ENCODE measurements at places on chromosomes 4 and X.

GRCh38 chr4:123783921-123784320 is 387.3 kb downstream of the SPRY1 start:
- no peak for DNase-seq
- H3K4me3 ChIP-seq: no peak overlapping the region
- no peaks in the 10 kb centered on the region for H3K4me1 ChIP-seq
- no peaks in the 10 kb centered on the region for H3K36me3 ChIP-seq

DNA sequence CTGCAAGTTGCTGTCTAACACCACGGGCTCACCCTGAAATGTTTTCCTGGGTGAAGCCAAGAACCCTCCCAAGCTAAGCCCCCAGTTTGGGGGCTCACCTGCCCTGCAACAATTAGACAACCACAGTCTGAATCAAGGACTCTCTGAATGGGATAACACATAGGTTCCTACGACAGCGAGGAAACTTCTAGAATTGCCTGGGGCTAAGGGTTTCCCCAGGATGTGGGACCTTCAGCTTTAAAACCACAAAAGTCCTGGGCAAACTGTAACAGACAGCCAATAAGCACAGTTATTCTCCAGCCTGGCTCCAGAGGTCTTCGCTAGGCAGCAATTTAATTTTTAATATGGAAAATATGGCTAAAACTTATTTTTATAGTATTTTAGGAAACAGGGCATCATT is 162.6 kb downstream of the PRKX start:
- no peak overlapping the region for H3K4me3 ChIP-seq
- H3K36me3 ChIP-seq: no peaks in the 10 kb centered on the region
- no peak for DNase-seq
- H3K4me1 ChIP-seq: no peaks in the 10 kb centered on the region

- DNase-seq: no peak
- no peak overlapping the region for H3K27ac ChIP-seq
- H3K4me1 ChIP-seq: no peaks in the 10 kb centered on the region
- no peak overlapping the region for H3K4me3 ChIP-seq
- H3K36me3 ChIP-seq: no peaks in the 10 kb centered on the region
- no peaks in the 10 kb centered on the region for H3K27me3 ChIP-seq
These were observed 95.3 kb upstream of the PTPN13 start for GRCh38 chr4:86498863-86499166.

- no peaks in the 10 kb centered on the region for H3K36me3 ChIP-seq
- peak overlapping the region; percentile 77 for H3K27ac ChIP-seq
- peak; percentile 59 for DNase-seq
- H3K4me1 ChIP-seq: no peaks in the 10 kb centered on the region
- H3K4me3 ChIP-seq: no peak overlapping the region
These were observed 325.6 kb downstream of the CAMK2D start for GRCh38 chr4:113435893-113436292.

- H3K36me3 ChIP-seq: no peaks in the 10 kb centered on the region
- H3K4me1 ChIP-seq: no peaks in the 10 kb centered on the region
- H3K4me3 ChIP-seq: no peak overlapping the region
These were observed 1142.2 kb downstream of the C4orf33 start for GRCh38 chr4:130238121-130238520.

GRCh38 chrX:20514358-20514757 is 247.6 kb upstream of the RPS6KA3 start:
- no peak overlapping the region for H3K27ac ChIP-seq
- no peaks in the 10 kb centered on the region for H3K4me1 ChIP-seq
- H3K36me3 ChIP-seq: no peaks in the 10 kb centered on the region
- H3K4me3 ChIP-seq: no peak overlapping the region
- no peaks in the 10 kb centered on the region for H3K27me3 ChIP-seq

DNA sequence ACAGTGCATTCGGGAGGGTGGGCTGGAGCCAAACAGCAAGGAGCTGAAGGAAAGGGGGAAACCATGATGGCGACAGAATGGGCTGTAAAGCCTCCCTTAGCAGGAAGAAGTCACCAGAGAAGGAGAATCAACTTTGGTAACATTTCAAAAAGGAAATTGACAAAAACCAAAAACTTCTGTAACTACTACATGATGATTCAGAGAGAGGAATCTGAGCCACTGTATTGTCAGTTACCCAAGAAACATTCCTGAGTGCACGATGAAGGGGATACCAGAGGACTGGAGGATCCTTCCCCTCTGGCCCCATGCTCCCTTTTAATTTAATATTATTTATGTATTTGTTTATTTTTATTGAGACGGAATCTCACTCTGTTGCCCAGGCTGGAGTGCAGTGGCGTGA is 26.3 kb downstream of the PDHA1 start:
- no peak for DNase-seq
- no peaks in the 10 kb centered on the region for H3K36me3 ChIP-seq
- H3K27me3 ChIP-seq: no peaks in the 10 kb centered on the region
- H3K4me1 ChIP-seq: no peaks in the 10 kb centered on the region
- no peak overlapping the region for H3K4me3 ChIP-seq

DNA sequence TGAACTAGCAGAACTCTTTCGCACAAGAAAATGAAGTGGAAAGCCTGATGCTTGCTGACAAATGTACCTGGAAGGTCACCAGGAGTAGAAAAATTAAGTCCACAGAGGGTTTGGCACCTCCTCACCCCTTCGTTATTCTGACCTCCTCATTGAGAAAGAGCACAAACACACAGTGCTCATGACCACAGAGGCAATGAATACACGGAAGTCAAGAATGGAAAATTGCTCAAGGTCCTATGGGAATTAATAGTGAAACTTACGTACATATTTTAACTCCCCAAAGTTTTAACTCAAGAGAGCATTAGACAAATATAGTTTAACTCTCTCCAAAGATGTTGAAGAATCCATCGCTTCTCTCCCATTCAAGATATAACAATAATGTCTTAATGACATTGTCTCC is 83.6 kb upstream of the CAMK2D start:
- no peaks in the 10 kb centered on the region for H3K27me3 ChIP-seq
- H3K4me1 ChIP-seq: no peaks in the 10 kb centered on the region
- no peak for DNase-seq
- no peak overlapping the region for H3K27ac ChIP-seq
- no peak overlapping the region for H3K4me3 ChIP-seq
- H3K36me3 ChIP-seq: no peaks in the 10 kb centered on the region

DNA sequence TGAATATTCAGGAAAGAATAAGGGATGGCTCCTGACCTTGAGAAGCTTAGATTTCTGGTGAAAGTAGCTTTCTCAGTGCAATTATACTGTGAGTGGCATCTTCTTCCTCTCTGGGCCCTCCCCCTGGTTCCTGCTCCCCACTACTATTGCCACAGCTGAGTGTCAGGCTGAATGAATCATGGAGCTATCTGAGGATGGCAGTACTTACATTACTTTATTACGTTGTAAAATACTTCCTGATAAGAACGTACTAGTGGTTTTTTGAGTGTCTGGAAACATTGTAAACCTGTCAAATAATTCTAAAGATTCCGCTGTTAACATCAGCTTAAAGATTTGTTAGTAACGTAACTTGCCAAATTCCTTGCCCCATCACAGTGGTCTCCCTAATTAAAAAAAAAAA is 36.2 kb downstream of the ARHGAP10 start:
- H3K4me3 ChIP-seq: no peak overlapping the region
- H3K4me1 ChIP-seq: no peaks in the 10 kb centered on the region
- H3K36me3 ChIP-seq: no peaks in the 10 kb centered on the region

GRCh38 chr4:151771664-151772063 is 10.9 kb upstream of the GATB start:
- no peaks in the 10 kb centered on the region for H3K36me3 ChIP-seq
- no peak for DNase-seq
- no peaks in the 10 kb centered on the region for H3K4me1 ChIP-seq
- no peak overlapping the region for H3K4me3 ChIP-seq
- H3K27ac ChIP-seq: no peak overlapping the region
- H3K27me3 ChIP-seq: no peaks in the 10 kb centered on the region

GRCh38 chr4:54545663-54546424 is 111.9 kb upstream of the KIT start:
- H3K36me3 ChIP-seq: no peaks in the 10 kb centered on the region
- H3K4me1 ChIP-seq: no peaks in the 10 kb centered on the region
- no peak overlapping the region for H3K4me3 ChIP-seq
- no peak overlapping the region for H3K27ac ChIP-seq

DNA sequence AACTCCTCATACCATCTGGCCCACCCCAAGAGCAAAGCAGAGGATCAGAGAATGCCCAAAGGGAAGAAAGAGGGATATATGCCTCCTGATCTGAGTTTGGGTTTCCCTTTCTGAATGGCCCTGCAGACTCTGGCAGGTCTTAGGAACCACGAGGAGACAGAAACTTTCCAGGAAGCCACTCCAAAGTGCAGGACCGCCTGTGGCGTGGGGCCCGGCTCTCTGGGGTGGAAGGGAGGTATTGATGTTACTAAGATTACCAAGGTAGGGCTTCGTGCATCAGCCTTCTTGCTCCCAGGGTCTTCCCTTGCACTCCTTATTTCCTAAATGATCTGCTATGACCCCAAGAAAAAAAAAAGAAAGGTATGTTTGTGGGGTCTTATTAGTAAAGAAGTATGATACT is 41.9 kb upstream of the SPRY1 start:
- H3K27ac ChIP-seq: peak overlapping the region; percentile 20
- no peak overlapping the region for H3K4me3 ChIP-seq
- H3K27me3 ChIP-seq: no peaks in the 10 kb centered on the region
- DNase-seq: no peak
- no peaks in the 10 kb centered on the region for H3K36me3 ChIP-seq
- H3K4me1 ChIP-seq: no peaks in the 10 kb centered on the region

- H3K36me3 ChIP-seq: no peaks in the 10 kb centered on the region
- H3K4me3 ChIP-seq: no peak overlapping the region
- no peaks in the 10 kb centered on the region for H3K27me3 ChIP-seq
- no peak for DNase-seq
- no peak overlapping the region for H3K27ac ChIP-seq
- H3K4me1 ChIP-seq: peaks cover 13% of the 10 kb centered on the region
These were observed 254.2 kb downstream of the ADAMTS3 start for GRCh38 chr4:72314869-72315268.

- DNase-seq: no peak
- no peaks in the 10 kb centered on the region for H3K36me3 ChIP-seq
- no peaks in the 10 kb centered on the region for H3K4me1 ChIP-seq
- no peaks in the 10 kb centered on the region for H3K27me3 ChIP-seq
- no peak overlapping the region for H3K4me3 ChIP-seq
- H3K27ac ChIP-seq: no peak overlapping the region
These were observed 92.0 kb downstream of the NAA11 start for GRCh38 chr4:79233820-79234219.

DNA sequence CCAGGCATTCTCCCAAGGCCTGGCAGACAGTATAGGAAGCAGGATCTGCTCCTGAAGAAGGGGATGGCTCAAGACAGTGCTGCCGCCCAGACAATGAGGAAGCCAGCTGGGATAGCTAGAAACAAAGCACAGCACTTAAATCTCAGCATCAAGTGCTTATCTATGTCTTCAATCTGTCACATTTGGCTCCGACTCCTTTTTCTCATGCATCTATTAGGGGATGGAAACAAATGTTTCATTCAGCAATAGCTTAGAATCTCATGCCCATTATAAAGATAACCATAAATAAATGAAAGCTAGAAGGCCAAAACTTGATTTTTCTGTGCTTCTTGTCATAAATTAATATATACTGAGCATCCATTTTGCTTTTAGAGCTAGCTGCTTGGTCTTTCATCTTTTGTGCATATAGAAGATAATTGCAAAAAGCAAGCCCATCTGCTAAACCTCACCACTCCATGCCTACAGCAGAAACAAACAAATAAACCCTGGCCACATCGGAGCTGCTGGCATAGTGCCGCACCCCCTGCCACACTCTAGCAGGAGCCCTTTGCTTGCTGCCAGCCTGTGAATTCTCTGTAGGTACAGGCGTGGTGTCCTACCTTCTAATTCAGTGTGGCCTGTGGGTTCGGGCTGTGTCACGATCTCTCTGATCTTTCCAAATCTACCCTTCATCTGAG is 75.9 kb downstream of the AASDH start:
- H3K36me3 ChIP-seq: no peaks in the 10 kb centered on the region
- no peaks in the 10 kb centered on the region for H3K4me1 ChIP-seq
- no peak overlapping the region for H3K27ac ChIP-seq
- no peak for DNase-seq

DNA sequence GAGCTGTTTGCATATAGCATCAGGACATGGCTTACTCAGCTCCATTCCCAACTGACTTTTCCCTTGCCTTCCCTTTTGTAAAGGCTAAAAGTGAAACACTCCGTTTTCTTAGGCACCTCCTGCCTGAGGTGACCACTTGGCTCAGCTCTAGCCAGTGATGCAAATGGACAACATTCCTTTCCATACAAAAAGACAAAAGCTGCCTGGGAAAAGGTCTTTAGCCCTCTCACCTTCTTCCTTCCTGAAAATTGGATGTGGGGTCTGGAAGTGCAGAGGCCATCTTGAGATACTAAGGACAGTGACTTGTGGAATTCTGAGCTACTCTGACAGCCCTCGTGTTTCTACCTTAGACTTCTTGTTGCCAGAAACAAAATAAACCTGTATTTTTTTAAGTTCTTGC is 27.7 kb upstream of the SFRP2 start:
- no peaks in the 10 kb centered on the region for H3K36me3 ChIP-seq
- H3K4me3 ChIP-seq: no peak overlapping the region
- H3K27me3 ChIP-seq: no peaks in the 10 kb centered on the region
- H3K27ac ChIP-seq: no peak overlapping the region
- no peak for DNase-seq

- no peaks in the 10 kb centered on the region for H3K4me1 ChIP-seq
- H3K36me3 ChIP-seq: no peaks in the 10 kb centered on the region
- H3K27me3 ChIP-seq: no peaks in the 10 kb centered on the region
These were observed 28.8 kb downstream of the RPS6KA3 start for GRCh38 chrX:20237864-20238263.

GRCh38 chrX:16114611-16115010 is 8.8 kb upstream of the GRPR start:
- H3K27me3 ChIP-seq: no peaks in the 10 kb centered on the region
- no peaks in the 10 kb centered on the region for H3K4me1 ChIP-seq
- H3K4me3 ChIP-seq: no peak overlapping the region
- H3K36me3 ChIP-seq: no peaks in the 10 kb centered on the region

GRCh38 chr4:100569196-100569595 is 51.4 kb upstream of the EMCN start:
- no peak for DNase-seq
- no peaks in the 10 kb centered on the region for H3K36me3 ChIP-seq
- H3K4me1 ChIP-seq: no peaks in the 10 kb centered on the region
- no peak overlapping the region for H3K4me3 ChIP-seq
- no peaks in the 10 kb centered on the region for H3K27me3 ChIP-seq

DNA sequence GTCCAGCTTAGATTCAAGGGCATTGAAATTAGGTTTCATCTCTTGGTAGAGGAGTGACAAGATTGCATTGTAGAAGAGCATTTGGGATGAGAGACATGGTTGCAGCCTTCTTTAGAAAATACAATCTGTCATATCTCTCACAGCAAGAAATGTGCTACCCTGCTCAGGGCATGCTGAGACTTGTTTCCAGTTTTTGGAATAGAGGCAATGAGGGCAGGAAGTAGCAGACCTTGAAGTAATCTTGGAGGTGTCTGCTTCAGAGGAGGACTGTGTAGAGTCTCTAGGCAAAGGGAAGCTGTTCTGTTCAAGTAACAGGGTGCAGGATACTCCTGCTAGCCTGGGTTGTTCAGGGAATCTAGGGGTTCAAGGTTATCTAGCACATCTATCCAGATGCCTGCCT is 116.1 kb upstream of the ZNF827 start:
- H3K36me3 ChIP-seq: no peaks in the 10 kb centered on the region
- H3K27ac ChIP-seq: no peak overlapping the region
- no peak overlapping the region for H3K4me3 ChIP-seq
- DNase-seq: no peak
- no peaks in the 10 kb centered on the region for H3K27me3 ChIP-seq
